GM18507 (cell line): ENCODE measurements at places on chromosomes 12 and 14.

GRCh38 chr14:105152794-105153241, 15.8 kb downstream of the JAG2 start:
- no peak for DNase-seq

DNA sequence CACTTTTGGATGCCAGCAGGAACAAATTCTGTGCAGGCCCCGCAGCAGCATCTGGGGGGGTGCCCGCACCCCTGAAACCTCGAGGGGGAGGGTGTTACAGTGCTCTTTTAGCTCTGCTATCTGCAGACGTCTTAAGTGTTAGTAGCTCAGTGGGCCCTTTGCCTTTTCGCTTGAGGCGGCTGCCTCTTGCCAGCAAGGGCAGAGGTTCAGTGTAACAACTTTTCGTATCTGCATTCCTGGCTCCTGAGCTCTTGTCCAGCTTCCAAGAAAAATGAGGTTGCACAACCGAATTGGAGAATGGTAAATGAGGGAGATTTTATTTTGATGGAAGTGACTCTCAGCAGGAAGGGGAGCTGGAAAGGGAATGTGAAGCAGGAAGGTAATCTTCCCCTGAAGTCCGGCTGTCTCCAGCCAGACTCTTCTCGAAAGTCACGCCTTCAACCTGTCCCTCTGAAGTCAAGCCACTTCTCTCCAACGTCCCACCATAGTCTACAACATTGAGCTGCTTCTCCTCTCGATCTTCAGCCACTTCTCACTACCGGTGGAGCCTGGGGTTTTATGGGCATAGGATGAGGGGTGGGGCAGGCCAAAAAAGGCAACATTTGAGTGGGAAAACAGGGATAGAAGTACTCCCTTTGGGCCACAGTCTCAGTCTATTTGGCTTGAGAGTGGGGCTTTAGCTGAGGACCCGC, 17.8 kb downstream of the TAS2R50 start:
- DNase-seq, result no peak

DNA sequence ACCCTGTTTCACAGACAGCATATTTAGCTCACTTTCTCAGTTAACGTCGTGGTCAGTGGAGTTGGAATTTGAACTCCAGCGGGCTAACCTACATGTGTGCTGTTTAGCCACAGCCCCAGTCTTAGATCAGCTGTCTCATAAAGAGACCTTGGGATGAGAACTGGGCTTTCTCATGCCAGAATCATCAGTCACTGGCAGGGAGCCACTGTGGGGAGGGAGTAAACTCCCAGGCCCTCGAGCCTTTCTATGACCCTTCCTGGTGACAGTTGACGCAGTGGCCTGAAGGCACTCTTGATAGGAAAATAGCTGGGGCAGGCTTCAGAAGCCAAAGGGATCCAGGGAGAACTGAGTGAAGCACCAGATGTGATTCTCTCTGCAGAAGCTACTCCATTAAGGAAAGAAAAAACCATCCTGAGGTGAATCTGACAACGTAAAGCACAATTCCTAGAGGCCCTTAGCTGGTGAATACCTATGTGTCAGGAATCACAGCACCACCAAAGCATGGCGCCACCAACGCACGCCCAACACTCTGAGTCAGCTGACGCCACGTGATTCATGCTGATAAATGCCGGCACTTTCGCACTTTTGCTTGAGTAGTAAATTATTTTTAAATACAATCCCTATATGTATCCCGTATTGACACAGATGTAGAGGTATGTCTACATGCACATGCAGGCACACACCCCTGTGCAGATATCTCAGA, 279.6 kb upstream of the TMEM132C start:
- no peak for DNase-seq

DNA sequence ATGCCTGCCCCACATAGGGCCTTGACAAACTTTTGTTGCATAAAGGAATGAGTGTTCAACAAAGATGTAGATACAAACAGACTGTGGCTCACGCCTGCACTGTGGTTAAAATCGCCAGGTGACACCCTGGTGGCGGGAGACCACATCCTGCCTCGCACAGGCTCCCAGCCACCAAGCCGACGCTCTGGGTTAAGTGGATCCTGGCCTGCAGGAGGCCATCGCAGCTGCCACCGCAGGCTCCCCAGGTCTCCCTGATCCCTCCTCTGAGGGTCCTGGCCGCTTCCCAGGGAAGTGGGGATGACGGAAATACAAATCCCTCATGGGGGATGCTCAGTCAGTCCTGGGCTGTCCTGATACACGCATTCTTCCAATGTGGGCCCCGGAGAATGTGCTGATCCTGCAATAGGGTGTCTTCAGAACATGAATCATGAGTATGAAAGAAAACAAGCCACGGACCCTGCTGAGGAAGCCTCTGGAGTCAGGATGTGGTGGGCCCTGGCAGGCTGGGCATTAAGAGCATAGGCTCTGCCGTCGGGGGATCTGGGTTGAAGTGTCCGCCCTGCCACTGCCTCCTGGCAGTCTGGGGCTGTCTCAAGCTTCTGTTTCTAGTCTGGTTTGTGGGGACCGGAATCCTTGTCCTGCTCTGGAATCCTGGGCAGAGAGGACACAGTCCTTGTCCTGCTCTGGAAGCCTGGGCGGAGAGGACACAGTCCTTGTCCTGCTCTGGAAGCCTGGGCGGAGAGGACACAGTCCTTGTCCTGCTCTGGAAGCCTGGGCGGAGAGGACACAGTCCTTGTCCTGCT, 53.5 kb upstream of the BEGAIN start:
- peak; percentile 63 for DNase-seq
